ENCODE measurements at places on chromosomes 11 and 22.

DNA sequence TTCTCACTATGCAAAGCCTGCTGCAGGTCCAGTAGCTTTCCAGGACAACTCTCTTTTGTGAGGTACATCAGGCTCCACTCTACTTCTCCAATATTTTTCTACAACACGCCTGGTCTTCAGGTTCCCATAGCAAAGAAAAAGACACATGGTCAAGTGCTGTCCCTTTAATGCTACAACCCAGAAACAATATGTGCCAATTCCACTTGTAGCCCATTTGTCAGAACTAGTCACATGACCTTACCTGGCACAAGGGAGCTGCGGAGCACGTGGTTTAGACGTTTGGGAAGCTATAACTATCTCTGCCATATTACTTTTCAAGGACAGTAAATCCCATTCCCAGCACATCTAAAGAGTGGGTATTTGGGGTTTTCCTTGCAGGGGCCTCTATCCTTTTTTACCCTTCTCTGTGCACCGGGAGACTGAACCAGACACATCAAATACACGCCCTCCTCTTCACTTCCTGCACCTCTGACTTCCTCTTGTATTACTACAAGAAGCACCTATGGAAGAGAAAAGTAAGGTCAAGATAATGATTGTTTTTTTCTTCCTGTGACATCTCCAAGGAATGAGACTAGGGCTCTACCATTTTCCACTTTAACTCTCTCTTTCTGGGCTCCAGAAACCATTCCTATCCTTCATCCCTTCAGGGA is 237.6 kb downstream of the ETS1 start:
- no peak for DNase-seq

DNA sequence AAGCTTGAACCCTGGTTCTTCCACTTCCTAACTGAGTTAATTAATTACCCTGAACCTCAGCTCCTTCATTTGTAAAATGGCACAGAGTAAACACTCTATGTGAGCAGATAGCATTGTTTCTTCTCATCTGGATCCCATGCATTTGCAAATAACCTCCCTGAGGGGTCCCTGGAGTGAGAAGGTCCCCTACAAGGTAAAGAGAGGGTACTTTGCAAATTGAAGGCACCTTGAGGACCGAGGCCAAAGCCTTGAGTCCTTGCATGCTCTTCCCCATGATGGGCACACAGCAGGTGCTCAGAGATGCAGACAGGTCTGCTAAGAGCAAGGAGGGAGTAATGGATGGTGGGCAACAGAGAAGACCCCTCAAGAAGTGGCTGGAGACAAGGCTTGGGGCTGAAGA is 33.2 kb downstream of the OTOG start:
- no peak for DNase-seq

DNA sequence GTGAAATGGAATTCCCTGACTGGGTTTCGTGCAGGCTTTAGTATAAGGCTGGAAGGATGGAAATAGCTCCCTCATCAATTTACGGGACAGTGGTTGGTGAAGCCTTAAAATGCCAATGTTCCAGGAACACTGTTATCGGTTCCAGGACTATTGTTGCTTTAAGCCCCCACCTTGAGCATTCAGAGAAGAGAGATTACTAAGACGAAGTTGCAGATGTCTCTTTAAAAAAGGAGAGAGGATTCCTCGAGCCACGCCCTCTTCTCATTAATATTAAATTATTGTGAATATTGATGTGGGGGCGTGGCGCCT is 195 bp upstream of the CREB3L1 start:
- DNase-seq: no peak

DNA sequence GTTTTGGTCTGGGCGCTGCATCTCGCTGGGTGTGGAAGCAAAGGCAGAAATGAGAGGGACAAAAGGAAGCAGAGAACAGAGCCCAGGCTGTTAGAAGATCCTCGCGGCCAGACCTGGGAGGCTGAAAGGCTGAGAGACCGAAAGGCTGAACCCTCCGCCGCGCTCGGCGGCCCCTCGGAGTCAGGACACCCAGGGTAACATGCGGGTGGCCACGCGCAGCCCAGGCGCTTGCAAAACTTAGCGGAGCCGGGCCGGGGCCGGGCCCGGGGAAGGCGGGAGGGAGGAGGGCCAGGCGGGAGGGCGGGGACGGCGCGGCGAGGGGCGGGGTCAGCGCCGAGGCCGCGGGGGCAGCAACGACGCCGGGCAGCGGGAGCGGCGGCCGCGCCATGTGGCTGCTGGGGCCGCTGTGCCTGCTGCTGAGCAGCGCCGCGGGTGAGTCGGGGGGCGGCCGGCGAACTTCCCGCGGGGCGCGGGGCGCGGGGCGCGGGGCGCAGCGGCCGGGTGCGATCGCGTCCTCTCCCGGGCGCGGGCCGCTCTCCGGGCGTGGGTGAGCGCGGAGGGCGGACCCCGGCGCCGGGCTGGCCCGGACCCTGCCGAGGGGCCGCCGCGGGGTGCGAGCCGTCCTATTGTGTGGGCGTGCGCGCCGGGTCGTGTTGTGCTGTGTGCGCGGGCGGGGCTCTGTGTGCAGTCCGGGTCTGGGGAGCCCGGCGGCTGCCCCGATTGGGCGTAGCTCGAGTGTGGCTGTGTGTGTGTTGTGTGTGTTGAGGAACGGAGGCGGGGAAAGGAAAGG is at the start of gene LDLRAD3:
LDLRAD3 (plus strand) TSS at position 350 of the 790 bp plus-strand sequence; CDS start at position 387, 37 bp downstream.
- peak; percentile 92 for DNase-seq

DNA sequence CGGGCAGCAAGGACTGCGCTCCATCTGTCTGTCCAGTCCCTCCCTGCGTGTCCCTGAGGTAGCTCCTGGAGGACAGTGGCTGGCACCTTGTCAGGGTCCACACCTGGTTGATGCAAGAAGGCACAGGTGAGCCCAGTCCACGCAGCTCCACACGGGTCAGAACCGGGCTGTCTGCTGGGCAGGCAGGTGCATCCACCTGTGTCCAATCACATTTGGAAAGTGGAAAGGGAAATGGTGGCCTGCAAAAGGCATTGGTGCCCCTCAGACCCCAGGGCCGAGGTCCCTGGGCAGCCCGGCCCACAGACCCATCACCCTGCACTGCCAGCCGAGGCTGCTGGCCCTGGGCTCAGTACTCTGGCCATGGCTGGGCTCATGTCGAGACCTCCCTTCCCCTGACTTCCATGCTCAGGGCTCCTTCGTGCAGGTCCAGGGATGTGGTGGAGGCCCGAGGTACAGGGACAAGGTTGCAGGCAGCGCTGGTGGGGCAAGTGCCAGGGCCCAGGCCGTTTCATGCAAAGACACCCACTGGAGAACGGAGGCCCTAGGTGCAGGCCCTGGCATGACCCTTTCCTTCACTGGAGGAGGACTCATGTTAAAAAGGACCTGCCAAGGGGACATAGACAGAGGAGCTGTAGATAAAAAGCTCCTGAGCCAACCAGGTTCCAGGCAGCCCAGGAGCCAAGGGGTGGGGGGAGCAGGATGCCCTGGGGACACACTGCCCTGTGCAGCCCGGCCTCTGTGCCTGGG is 38.9 kb upstream of the TH start:
- DNase-seq: peak; percentile 3

DNA sequence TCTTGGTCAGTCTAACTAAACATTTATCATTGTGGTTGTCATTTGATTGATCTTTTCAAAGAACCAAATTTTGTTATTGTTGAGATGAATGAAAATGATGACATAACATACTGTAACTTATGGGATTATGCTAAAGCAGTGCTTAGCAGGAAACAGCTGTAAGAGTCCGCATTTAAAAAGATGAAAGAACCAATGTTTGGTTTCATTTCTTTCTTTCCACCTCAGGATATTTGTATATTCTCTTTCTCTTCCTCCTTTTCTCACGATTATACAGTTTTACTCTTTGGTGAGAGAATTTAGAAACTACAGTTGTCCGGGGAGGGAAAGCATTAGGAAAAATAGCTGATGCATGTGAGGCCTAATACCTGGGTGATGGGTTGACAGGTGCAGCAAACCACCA is 23.1 kb downstream of the PIH1D2 start:
- no peak for DNase-seq

- DNase-seq: no peak
These were observed 24.5 kb downstream of the MCHR1 start for GRCh38 chr22:40703736-40704135.

DNA sequence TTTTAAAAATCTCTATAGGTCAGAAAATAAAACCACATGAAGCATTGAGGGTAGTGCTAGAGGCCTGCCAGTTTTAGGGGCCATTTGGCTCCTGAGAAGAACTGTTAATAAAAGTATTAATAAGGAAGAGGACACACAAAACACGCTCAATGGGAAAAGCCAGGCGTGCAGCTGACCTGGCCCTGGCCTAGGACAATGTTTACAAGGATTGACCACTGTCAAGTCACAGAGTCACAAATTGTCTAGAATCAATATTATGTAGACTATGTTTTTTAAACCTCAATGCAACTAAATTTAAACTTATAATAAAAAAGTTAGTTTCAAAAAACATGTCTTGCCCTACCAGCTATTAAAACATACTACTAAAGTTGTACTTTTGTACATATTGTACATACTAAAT is 89.4 kb downstream of the YAP1 start:
- DNase-seq: no peak

- no peak for DNase-seq
These were observed 36.2 kb downstream of the C22orf42 start for GRCh38 chr22:32122899-32123298.

DNA sequence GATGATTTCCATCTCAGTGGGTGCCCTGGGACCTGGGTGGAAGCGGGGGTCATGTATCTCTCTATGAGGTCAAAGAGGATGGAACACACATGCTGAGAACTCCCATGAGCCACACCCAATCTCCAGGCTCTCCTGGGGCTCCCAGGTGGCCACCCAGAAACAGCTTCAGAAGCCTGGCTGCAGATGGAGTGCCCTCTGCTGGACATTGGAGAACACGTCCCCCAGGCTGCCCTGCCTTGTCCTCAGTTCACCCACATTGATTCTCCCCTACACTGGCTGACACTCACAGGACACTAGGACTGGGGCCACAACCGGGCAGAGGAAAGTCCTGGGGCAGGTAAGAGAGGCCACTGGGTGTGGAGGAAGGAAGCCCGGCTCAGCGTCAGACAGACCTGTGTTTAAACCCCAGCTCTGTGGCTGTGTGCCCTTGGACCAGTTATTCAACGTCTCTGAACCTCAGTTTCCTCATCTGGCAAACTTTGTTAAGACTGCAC is 4.5 kb upstream of the NOL12 start:
- DNase-seq: peak; percentile 78

DNA sequence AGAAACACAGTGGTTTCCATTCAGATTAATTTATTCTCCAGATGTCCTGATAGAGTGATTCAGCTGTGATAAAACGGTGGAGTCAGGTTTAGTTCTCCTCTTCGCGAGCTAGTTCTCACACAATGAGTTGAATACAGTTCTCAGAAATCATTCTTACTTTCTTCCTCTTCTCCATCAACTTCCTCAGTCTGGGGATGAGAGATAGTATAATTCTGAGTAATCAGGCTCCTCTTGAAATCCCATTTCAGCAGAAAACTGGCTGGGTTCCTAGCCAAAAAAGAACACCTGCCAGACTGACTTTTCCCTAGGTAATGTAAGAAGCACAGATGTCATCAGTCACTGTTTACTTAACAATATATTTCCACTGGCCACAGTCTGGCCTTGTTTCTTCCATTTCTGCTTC is 76.7 kb downstream of the SVIP start:
- DNase-seq: no peak

- DNase-seq: peak; percentile 61
These were observed 104.5 kb upstream of the RAG2 start for GRCh38 chr11:36702330-36703054.

DNA sequence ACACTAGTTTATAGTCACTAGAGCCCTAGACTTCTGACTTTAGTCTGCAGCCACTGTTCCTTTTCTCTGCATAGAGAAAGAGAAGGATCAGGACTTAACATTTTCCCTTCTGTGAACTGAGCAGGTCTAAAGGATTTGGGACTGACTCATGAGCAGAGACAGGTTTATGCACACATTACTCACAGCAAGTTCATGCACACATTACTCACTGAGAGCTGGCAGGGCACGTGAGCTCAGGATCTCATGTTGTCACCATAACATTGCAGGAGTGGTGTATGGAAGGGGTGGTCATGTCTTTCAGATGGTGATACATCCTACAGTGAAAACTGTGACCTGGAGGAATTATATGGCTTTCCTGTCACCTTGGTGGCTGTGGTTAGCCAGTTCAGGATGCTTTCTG is 56.4 kb downstream of the CEP164 start:
- peak; percentile 87 for DNase-seq

GRCh38 chr11:85699957-85700741 is 14.2 kb upstream of the CCDC89 start:
- DNase-seq: no peak

DNA sequence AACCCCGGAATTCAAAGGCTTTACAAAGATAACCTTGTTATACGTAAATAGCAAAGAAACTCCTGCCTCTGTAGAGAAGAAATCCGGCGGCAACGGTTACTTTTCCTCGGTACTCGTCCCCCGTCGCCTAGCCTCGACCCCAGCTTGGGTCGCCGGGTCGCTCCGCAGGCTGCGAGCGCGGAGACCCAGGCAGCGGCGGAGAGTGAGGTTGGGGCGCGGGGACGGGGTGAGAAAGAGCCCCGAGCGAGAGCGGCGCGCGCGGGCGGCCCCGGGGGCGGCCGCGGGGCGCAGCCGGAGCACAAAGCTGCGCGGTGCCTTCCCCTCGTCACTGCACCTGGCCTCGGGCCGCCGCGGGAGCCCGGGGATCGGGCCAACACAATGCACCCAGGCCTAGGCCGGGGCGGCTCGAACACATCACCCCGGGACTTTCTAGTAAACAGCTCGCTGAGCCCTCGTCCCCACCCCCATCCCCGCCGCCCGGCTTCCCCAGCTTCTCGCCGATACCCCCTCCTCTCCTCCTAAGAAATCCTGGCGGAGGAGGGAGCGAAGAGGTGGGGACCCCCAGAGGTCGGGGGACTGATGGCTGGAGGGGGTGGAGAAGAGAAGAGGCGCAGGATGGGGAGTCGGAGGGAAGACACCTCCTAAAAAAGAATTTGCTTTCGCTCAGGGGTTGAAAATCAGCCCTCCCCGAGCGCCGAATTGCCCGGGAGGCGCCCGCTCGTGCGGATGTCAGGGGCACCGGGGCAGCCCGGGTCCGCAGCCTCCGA is 845 bp downstream of the MPPED2 start:
- peak; percentile 17 for DNase-seq

GRCh38 chr22:27859336-27859735 is 57.8 kb upstream of the MN1 start:
- DNase-seq: no peak

DNA sequence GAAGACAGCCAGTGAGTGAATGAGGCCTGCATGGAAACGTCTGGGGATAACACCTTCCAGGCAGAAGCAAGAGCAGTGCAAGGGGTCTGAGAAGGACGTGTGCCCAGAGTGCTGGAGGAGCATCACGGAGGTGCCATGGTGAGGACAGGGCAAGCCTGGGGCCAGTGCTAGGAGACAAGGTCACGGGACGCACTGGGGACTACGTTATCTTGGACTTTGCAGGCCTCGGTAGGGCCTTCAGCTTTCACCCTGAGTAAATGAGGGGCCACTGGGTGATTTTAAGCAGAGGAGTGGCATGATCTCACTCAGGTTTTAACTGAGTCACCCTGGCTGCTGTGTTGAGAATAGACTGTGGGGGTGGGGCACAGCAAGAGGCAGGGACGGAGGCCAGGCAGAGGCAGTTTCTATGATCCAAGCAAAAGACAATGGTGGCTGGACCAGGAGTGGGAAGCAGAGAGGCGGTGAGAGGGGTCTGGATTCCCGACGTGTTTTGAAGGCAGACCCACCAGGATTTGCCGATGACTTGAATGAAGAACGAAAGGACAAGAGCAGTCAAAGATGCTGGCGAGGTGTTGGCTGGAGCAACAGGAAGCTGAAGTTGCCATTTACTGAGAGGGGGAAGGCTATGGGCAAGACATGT is 102.7 kb upstream of the PARVA start:
- no peak for DNase-seq
